ENCODE measurements at places on chromosomes 4 and X.

DNA sequence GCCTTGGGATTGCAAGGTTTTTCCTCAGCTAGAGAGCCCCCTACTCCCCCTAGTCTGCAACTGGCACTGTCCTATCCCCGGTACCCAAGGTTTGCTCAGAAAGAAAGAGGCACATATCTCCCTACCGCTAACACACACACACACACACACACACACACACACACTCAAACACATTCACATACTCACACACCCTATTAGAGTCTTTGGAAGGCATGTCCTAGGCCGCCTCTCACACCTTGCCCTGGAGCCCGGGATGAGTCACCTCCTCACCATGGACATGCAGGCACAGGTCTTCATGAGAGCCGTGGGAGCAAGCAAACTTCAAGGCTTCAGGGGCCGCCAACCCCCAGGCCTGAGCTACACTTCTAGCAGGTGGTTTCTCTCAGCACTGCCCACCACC, 49.2 kb downstream of the PJA1 start:
- DNase-seq, result no peak

- no peak for DNase-seq
Measured at GRCh38 chr4:23360718-23361117, 529.1 kb downstream of the PPARGC1A start.

DNA sequence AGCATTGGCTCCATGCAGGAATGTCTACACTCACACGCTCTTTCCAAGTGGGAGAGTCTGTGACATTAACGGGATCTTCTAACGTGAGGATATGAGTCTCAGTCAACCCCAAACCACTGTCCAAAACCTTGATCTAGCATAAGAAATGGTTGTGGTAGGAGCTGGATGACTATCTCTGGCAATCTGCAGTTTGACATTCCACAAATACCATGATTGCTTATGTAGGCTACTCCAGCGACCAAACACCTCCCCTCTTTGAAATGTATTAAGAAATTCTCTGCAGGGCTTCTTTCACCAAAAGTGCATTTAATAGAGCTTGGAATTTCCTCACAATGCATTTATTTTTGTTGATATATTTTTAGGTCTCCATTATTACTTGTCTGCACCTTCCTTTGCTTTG, 14.1 kb upstream of the STX18 start:
- no peak for DNase-seq

- no peak for DNase-seq
Measured at GRCh38 chr4:184199780-184200179, 17.9 kb downstream of the ENPP6 start.

GRCh38 chrX:20061855-20062254, 54.9 kb downstream of the MAP7D2 start:
- DNase-seq, result no peak

DNA sequence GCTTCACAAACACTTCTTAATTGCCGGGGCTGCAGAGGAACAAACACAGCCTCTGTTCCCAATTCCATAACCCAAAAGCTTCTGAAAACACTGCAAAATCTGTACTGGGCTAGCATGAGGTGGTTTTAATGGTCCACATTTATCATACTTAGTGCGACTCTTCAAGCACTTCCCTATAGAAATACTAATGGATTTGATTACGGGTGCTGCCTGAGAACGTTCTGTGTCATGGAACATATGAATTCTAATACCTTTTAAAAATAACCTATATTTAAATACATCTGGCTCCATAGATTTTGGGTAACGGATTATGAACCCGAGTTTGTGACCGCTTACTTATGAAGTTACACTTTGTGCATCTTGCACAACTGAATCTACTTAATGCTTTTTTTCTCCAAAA, 35.4 kb upstream of the STS start:
- DNase-seq, result no peak

- DNase-seq, result no peak
Measured at GRCh38 chrX:77917294-77917933, 6.9 kb downstream of the ATP7A start.

GRCh38 chr4:140135529-140136088, 18.4 kb downstream of the MAML3 start:
- peak; percentile 26 for DNase-seq

GRCh38 chr4:1770791-1771231, 22.3 kb upstream of the FGFR3 start:
- no peak for DNase-seq

DNA sequence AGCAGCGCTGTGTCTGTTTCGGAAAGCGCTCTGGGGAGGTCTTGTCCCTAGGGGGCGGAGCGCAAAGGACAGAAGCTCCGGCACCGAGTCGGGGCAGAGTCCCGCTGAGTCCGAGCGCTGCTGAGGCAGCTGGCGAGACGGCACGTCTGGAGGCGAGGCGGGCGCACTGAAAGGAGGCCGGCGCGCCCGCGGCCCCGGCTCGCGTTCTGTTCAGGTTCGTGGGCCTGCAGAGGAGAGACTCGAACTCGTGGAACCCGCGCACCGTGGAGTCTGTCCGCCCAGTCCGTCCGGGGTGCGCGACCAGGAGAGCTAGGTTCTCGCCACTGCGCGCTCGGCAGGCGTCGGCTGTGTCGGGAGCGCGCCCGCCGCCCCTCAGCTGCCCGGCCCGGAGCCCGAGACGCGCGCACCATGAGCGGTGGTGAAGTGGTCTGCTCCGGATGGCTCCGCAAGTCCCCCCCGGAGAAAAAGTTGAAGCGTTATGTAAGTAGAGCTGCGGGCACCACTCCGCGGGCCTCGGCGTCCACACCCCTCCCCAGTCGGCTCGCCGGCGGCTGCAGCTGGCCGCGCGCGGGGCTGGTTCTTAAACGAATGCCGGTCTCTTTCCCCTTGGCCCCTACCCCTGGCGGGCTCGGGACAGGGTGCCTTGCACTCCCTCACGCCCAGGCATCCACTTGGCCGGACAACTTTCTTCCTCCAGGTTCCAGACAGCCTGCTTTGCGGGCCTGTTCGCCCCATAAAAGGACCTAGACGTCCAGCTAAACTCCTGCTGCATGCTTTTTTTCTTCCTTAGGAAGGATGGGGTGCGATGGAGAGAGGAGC, at the start of gene GAB1:
TSS of gene GAB1 (plus strand) at position 96 of the 819 bp plus-strand sequence. CDS start at position 409, 313 bp downstream.
- peak; percentile 50 for DNase-seq

DNA sequence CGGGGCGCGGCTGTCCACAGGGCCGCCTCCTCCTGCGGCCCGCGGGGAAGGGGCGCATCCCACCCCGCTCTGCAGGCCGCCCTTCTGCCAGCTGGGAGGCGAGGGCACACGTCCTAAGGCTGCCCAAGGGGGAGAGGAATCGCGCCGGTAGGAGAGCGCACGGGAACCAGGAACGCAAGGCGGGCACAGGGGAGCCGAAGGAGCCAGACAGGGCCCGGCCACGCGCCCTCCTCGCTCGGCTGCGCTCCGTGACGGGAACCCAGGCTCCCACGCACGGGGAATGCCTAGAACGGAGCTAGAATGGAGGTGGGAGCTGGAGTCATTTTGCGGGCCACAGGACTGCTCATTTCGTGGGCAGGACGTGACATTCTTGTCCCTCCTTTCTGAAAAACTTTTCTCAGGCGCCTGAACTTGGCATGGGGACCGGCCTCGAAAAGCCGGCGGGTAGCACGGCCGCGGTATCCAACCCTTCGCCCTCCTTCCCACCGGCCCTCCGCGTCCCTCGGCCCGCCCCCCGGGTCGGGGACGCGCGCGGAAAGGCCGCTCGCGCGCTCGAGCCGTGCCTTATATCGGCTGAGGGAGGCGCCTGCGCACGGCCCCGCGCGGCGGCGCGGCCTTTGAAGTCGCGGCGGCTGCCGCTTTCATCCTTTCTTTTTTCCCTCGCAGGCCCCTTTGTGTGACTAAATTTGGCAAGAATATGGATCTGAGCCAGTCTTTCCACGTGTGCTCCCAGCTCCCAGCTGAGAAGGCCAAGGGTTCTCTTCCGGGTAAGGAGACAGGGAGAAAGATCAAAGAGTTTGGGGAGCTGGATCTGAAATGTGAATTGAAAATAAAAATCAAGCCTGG, 4.2 kb upstream of the LEF1 start:
- peak; percentile 75 for DNase-seq

DNA sequence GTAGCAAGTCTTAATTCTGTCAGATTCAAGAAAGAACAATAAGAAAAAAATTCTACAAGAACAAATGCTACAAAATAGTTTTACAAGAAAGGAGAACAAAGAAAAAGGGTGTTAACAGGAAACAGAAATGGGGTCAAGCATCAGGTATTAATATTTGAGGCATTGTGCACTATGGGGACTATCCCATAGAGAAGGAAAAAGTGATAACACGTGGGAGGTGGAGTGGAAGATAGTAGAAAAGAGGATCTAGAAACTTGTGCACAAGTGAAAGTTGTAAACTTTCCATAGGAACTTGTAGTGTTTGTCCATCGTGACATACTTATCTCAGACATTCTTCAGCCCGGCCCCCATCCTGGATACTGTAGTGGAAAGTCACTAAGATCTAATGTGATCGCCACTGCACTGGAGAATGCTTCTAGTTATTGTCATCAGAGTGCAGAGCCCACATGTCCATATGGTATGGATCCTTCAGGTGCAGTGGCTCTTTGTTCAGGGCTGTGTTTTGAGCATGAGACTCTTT, 15.4 kb upstream of the NFXL1 start:
- DNase-seq, result no peak

DNA sequence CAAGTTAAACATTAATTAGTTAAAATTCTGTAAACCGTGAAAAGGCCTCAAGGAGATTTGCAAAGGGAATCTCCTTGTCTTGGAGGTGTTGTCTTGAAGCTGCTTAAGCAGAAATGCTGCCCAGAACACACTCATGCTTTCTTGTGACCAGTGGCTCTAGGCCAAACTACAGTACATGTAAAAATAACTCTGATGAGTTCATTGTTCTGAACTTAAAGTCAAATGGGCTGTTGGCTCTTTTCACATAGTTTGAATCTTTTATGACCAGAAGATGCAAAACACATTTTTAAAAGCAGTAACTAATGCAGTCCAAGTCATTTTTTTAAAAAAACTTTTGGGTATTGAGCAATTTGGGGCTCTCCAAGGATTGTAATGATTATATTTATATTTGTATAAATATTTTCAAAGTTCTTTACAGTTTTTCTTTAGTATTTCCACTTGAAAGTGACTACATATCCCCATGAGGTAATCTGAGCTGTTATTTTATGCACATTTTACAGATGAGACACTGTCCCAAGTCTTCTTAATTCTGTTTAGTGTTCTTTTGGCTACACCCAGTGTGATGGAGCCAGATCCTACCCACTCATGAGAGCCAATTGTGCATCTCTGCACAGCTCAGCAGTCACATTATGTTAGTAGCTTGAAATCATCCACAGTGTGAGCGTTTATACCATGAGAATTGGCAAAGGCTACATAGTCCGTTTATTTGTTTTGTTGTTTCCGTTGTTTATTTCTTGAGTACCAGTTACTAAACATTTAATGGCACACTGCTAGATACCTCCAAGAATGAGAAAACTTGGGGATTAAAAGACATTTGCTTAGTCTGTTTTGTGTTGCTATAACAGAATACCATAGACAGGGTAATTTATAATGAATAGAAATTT, 112.8 kb upstream of the ATXN3L start:
- DNase-seq, result no peak

DNA sequence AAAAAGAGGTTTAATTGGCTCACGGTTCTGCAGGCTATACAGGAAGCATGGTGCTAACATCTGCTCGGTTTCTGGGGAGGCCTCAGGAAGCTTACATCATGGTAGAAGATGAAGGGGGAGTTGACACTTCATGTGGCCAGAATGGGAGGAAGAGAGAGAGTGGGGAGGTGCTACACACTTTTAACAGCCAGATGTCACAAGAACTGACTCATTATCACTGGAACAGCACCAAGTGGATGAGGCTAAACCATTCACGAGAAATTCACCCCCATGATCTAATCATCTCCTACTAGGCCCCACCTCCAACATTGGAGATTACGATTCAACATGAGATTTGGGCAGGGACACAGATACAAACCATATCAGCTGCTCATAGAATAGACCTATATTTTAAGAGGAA, 255.8 kb downstream of the OPHN1 start:
- DNase-seq, result no peak

- no peak for DNase-seq
Measured at GRCh38 chr4:61223385-61223784, 23.3 kb downstream of the ADGRL3 start.

Measured in NCI-H526 (cell line).